ENCODE measurements at places on chromosomes 7 and 10.

DNA sequence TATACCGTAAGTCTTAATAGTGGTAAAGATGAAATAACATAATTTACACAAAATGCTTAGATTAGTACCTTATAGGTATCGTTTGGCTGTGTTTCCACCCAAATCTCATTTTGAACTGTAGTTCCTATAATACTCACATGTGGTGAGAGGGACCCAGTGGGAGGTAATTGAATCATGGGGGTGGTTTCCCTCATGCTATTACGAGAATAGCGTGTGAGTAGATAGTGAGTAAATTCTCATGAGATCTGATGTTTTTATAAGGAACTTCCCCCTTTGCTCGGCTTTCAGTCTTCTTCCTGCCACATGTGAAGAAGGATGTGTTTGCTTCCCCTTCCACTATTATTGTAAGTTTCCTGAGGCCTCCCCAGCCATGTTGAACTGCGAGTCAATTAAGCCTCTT is 426.3 kb upstream of the POT1 start:
- DNase-seq, result no peak

GRCh38 chr10:45451407-45451806 is 77.4 kb downstream of the ALOX5 start:
- no peak for DNase-seq

GRCh38 chr10:125375210-125375609 is 214.8 kb upstream of the CTBP2 start:
- no peak for DNase-seq

DNA sequence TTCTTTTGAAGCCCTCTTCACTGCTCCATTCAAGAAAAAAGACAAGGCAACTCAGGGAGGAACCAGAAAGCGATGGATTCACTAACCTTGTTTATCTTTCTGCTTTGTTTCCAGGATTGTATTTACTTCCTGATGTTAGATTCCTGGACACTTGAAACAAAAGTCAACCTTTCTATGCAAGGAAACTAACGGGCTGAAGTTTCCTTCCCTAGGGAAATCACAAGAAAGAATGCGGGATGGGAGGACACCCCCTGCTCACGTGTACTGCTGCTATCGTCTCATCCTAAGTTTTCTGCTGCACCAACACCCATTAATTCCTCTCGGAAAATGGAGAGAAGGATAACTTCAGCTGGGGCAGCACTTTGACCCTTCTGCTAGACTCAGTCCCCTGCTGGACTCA is 50.3 kb downstream of the ELMO1 start:
- no peak for DNase-seq

DNA sequence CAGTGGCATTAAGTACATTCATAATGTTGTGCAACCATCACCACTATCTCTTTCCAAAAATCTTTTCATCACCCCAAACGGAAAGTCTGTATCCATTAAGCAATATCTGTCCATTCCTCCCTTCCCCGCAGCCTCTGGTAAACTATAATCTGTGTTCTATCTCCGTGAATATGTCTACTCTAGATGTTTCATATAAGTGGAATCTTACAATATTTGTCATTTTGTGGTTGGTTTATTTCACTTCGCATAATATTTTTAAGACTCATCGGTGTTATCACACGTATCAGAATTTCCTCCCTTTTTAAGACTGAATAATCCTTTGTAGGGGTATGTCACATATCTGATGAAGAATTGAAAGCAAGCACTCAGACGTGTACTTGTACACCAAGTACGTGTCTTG is 86.0 kb upstream of the FGFR2 start:
- DNase-seq, result no peak

DNA sequence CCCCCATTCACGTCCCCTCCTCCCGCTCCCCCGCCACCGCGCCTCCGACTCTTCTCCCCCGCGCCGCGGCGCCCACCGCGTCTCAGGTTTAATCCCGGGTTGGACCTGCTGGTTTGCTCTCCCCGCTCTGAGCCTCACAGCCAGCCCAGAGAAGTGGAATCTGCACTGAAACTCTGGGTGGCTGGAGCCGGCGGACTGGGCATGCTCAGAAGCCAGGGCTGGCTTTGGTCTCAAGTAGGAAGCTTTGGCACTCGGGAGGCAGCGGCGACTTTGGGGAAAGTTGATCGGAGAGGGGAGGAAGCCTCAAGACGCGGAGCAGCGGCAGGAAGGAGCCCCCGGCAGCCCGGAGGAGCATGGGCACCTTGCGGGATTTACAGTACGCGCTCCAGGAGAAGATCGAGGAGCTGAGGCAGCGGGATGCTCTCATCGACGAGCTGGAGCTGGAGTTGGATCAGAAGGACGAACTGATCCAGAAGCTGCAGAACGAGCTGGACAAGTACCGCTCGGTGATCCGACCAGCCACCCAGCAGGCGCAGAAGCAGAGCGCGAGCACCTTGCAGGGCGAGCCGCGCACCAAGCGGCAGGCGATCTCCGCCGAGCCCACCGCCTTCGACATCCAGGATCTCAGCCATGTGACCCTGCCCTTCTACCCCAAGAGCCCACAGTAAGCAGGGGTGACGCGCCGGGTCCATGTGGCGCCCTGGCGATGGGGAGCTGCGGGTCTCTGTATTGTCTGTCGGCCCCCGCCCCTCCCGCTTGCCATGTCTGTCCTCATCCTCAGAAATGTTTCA is at the start of gene PRKG1:
Gene PRKG1, plus strand, starts transcription at position 250 of the 791 bp plus-strand sequence.
- peak; percentile 42 for DNase-seq

- DNase-seq, result no peak
Measured at GRCh38 chr7:45057878-45058277, 30.9 kb downstream of the NACAD start.

DNA sequence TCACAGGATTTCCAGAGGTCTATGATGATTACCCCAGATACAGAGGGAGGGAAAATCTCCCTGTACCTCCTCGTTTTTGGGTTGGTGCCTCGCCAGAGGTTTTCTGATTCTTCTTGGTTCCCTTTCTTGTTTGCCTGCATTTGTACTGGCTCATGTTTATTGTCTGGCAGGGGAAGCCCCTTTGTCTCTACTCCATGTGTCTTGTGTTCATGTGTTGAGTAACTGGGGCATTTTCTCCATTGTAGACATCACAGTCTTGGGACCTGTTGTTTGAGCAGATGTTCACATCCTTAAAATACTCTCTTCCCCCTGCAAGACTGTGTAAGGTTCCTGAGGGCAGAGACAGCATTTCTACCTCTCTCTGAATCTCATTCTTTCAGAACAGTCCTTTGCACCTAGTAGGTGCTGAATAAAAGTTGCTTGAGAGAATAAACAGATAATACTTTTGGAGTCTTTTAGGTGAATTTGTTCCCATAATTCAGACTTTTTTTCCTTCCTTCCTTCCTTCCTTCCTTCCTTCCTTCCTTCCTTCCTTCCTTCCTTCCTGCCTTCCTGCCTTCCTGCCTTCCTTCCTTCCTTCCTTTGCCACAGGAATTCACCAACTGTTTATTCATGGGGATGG is 25.1 kb downstream of the CDK14 start:
- DNase-seq, result no peak

DNA sequence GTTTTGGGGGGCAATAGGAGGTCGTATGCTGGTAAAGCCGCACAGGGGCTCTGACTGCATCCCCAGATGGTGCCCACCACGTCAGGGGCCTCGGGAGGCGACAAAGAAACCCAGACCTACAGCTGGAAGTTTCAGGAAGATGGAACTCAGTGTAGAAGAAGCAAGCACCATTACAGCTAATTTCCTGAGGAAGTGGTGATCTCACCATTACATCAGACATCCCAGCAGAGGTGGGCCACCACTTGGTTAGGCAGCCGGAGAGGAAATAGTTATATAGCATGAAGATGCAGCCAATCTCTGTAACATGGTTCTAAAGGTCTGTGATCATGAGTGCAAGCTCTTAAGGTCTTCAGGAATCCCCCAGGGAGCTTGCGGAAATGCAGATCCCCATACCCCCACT is 127.3 kb upstream of the PCBD1 start:
- DNase-seq, result no peak

- no peak for DNase-seq
Measured at GRCh38 chr10:116744885-116745284, 2.5 kb upstream of the HSPA12A start.

GRCh38 chr10:123479640-123480039 is 186.5 kb upstream of the GPR26 start:
- DNase-seq, result no peak

DNA sequence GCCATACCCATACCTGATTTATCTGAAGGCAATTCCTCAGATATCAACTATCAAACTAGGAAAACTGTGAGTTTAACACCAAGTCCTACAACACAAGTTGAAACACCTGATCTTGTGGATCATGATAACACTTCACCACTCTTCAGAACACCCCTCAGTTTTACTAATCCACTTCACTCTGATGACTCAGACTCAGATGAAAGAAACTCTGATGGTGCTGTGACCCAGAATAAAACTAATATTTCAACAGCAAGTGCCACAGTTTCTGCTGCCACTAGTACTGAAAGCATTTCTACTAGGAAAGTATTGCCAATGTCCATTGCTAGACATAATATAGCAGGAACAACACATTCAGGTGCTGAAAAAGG is 69.0 kb upstream of the RSBN1L start:
- no peak for DNase-seq

- no peak for DNase-seq
Measured at GRCh38 chr10:11838298-11838852, 15.2 kb downstream of the PROSER2 start.

- DNase-seq, result no peak
Measured at GRCh38 chr10:60893231-60893630, 50.8 kb downstream of the RHOBTB1 start.

GRCh38 chr7:2403014-2403717 is at the start of gene CHST12:
TSS of gene CHST12 (plus strand) at chr7:2403611. CDS start at chr7:2432640, 29,029 bp downstream.
- peak; percentile 86 for DNase-seq

DNA sequence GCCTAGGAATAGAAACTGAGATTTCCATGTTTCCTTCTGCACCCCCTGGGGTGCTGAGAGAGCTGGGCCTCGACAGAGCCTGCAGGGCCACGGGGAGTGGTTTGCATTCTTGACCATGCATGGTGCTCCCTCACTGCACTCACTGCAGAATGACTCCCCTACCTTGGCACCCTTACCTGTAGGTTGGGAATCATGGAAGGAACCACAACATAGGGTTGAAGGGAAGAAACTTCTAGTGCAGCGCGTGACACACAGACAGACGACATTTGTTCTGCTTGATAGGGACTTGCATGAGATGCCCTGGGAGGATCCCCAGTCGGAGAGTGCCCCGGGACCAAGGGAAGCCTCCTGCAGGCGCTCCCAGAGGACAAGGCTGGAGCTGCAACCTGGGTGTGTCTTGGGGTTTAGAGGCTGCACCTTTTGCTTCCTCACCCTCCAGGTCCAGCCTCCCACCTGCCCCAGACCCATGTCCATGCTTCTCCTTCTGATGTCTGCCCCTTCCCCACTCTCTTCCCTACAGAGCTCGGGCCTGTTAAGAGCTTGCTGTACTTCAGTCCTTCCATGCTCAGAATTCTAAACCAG is 245.2 kb downstream of the ABCA13 start:
- no peak for DNase-seq

- DNase-seq, result no peak
Measured at GRCh38 chr7:131845573-131846314, 289.3 kb upstream of the PODXL start.

GRCh38 chr7:36602511-36602910 is 121.8 kb downstream of the AOAH start:
- no peak for DNase-seq

DNA sequence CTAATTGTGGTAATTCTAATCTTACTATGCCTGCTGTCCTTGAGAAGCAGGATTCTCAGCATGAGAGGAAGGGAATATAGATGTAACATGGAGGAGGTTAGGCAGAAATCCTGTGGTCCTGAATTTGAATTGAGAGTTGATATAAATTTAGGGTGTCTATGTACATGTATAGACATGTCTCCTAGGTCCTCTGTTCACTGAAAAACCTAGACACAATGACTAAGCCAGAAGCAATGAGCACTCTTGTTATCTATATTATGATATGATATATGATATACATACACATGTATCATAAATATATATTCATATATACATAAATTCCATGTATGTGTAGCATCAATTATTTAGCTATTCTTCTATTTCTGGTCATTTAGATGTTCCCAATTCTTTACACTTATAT is 173.3 kb upstream of the MKLN1 start:
- no peak for DNase-seq

GRCh38 chr7:157502701-157503111 is 165.9 kb downstream of the DNAJB6 start:
- DNase-seq, result no peak

DNA sequence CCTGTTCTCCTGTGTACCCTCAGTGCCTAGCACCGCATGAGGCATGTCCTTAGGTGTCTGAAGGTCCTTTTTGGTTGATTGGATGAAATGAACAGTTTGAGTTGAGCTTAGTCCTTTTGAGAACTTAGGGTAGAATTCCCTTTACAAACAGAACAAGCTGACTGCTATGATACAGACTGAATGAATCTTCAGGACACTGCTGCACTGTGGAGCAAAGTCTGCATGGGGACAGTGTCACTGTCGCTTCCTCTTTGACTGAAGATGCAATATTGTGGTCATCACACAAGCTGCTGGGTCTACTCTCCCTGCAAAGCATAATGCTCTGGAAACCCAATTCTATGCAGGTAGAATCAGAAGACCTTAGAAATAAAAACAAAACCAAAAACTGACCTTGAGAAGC is 8.6 kb upstream of the PLAU start:
- no peak for DNase-seq

DNA sequence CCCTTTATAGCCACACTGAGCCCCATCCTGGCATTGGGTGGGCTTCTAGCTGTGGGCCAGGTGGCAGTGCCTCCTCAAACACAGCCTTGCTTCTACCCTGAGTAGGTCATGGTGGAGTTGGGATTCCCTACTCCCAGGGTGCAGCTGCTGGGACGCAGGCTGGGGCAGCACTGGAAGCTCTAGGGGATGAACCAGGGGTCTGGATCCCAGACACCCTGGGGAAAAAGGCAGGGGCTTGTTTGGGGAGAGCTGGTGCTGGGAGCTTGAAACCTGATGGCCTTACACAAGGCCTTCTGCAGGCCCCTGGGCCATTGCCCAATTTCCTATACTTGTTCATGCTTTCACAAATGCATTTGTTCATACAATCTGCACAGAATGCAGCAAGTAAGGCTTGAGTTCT is 103.7 kb upstream of the CTBP2 start:
- no peak for DNase-seq

DNA sequence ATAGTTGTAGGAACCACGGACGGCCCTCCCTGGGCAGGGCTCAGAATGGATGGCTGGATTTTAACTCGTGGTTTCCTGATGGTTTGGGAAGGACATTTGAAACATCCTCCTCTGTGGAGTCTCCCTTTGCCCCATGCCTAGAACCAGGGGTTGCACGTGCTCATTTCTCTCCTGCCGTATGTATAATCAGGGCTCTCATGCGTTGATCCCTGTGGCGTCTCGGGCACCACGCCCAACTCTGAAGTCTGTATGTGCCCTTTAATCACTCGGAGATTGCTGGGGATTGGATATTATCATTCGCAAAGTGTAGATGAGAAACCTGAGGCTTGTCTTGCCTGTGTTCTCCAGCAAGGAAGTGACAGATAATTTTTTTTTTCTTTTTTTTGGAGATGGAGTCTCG is 257.1 kb downstream of the CAMK1D start:
- DNase-seq, result no peak

DNA sequence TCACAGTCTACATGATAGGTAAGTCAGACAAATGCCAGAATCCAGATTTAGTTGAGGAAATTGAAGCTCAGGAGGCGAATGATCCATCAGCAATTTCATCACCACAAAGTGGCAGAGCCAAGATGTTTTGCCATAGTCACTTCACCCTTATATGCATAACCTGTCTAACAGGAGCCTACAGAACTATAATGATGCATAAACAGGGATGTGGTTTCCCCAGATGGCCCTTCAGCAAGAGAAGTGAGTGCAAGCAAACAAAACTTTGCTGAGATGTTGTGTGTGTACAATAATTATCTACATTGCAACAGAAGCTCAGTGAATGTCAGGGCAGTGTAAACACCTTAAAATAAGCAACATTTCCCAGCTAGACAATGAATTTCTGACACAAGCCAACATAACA is 28.6 kb downstream of the PON3 start:
- no peak for DNase-seq

All from NCI-H446 treated with DMSO at 0.1 percent for 48 hours (cell line).